GOT3 (cell line): ENCODE measurements at places on chromosomes 4 and X.

DNA sequence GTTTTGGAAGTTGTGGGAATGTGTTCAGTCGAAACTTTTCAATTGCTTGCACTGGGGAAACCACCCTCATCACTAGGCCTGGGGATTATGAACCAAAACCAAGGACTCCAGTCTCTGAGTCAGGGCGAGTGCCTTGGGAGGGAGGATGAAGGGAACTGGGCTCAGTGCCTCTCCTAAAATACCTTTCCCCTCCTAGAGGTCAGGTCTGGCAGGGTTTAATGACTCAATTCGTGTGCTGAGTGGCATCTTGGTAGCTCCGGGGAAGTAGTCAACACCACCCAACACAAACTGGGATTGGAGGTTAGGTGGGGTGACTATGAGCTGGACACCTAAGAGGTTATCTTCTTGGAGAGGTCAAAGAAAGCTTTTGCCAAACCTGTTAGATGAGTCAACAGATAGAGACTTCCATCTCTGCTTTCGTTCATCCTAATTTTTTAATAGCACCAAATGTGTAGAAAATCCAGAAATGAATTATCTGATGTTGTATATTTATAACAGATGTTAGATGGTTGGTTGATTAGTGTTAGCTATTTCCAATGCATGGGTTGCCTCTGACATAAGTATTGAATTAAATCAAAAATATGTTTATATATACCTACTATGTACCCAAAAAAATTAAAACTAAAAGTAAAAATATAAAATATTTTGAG, 202.8 kb downstream of the SHROOM3 start:
- DNase-seq = no peak

DNA sequence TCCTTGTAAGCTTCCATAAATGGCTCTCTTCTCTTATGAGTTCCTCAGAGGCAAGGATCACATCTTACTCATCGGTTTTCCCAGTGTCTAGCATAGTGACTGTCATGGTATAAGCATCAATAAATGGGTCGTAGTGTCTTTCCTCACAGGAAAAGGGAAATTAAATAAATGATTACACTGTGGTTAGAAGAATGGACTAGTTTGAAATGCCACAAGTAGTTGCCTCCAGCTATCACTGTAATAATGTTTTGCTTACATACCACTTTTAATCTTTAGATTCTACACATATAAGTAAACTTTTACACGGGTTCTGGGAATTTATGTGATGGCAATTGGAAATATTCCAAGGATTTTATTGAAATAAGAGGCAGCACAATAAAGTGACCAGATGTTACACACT, 152.8 kb upstream of the CXorf51A start:
- no peak for DNase-seq

GRCh38 chrX:38249965-38250364, 29.3 kb upstream of the SRPX start:
- DNase-seq = no peak

- DNase-seq = peak; percentile 61
Observed at GRCh38 chrX:40108959-40109287, 11.2 kb upstream of the BCOR start.

DNA sequence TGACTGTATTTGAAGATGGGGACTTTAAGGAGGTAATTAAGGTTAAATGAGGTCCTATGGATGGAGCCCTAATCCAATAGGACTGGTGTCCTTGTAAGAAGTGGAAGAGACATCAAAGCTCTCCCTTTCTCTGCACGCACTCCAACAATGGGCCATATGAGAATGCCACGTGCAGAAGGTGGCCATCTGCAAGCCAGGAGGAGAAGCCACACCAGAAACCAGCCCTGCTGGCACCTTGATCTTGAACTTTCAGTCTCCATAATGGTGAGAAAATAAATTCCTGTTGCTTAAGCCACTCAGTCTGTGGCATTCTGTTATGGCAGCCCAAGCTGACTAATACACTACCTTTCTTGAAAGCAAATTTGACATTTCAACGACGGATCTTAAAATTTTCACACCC, 73.2 kb downstream of the SMARCA1 start:
- DNase-seq = no peak

DNA sequence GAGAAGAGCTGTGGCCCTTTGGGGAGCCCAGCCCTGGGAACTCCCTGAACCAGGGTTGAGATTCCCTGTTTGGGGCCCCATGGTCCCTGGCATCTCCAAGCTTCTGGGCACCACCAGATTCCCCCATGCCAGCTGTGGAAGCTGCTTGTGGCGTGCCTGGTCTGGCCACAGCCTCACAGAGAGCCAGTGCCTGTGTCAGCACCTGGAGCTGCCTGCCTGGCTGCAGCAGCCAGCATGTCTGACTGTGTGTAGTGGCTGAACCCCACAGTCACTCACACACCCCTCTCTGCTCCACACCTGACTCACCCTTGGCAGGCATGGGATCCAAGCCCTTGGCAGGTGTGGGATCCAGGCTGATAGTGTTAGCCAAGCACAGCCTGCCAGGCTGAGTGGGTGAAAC, 97.2 kb upstream of the GALNTL6 start:
- no peak for DNase-seq

DNA sequence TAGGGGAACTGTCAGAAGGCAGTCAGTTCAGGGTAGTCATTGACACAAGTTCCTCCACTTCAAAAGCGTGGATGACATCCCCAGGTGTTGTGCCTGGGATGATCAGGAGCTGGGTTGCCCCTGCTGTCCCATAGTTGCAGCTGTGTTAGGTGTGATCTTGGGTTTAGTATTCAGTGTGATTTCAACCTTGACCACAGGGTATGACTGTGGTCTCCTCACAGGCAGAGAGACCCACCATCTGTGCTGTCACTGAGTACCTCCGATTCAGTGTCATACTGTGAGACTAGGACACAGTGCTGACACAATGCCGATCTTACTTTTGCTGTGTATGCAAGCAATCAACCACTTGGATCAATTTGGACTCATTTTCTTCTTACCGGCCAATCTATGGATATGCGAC, 25.2 kb downstream of the FOXR2 start:
- no peak for DNase-seq

DNA sequence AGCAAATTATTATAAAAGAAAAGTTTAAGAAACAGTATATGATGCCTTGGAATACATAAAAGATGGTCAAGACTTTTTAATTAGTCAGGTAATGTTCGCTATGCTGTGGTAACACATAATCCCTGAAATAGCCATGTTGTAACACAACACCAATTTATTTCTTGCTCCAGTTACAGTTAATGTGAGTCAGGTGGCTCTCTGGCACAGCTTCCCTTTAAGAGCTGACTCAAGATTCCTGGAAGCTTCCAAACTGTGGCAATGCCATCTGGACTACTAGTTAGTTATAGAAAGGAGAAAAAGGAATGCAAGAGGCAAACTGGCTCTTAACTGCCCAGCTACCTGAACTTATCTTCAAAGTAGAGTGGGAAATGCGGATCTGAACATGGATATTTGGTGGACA, 210.5 kb downstream of the CHM start:
- DNase-seq = no peak

- no peak for DNase-seq
Observed at GRCh38 chr4:129344058-129344457, 248.1 kb downstream of the C4orf33 start.

- DNase-seq = no peak
Observed at GRCh38 chr4:86497980-86498862, 95.9 kb upstream of the PTPN13 start.

GRCh38 chr4:8540072-8540471, 40.1 kb upstream of the GPR78 start:
- no peak for DNase-seq

DNA sequence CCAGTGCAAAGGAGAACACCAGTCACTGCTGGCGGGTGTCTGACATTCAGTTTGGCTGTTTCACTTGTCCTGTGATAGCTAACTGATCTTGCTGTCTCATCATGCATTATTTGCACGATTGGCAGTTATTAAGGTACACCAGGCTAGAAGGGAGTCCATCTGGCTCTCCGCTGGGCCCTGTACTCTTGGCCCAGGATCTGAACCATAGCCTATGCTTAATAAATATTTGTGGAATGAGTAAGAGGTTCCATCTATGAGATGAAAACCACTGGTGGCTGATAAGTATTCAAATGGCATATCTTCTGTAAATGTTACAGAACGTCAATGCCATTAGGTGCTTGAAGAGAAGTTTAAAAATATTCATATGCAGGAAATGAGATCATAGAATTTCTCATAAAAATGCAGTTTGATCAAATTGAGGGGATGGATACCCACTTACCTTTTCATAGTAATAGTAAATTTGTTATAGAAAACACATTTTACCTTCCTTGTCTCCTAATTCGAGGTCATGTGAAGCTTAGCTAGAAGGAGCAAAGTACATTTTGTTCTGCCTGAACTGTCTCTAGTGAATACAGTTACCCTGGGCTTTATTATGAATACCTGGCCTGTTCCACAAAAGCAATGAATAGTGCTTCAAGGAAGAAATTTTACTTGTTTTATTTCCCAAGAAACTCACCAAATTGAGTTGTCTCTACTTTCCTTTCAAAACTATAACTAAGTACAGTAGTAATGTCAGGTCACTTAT, 213.5 kb downstream of the CBR4 start:
- DNase-seq = no peak

DNA sequence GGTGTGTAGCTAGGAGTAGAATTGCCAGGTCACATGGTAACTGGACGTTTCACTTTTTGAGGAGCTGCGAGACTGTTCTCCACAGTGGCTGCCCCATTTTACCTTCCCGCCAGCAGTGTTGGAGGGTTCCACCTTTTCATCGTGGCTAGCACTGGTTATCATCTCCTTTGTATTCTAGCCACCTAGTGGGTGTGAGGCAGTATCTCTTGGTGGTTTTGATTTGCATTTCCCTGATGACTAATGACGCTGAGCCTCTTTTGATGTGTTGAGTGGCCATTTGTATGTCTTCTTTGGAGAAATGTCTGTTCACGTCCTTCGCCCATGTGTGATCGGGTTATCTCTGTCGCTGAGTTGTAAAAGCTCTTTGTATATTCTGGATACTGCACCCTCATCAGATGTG, 10.6 kb downstream of the ABCD1 start:
- no peak for DNase-seq

- no peak for DNase-seq
Observed at GRCh38 chrX:130831347-130831722, 71.7 kb downstream of the ENOX2 start.

DNA sequence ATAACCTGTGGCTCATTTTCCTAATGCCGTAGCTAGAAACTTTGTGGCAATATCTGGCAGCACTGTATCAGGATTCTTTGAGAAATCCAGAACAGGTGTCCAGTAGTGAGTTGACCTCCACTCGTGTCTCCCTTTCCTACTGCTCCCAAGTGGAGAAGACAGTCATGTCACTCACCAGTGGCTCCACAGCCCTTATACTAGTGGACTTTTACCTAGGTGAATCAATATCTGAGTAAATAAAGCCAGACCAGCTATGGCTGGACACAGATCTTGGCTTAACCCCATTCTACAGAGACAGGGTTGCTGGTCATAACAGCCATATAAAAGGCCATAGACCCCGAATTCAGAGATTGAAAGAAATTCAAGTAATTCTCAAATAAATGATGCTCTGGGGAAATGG, 46.5 kb upstream of the SHROOM4 start:
- DNase-seq = no peak
